Osteoblast (primary cell): ENCODE measurements at places on chromosomes 13 and 19.

GRCh38 chr19:34298891-34299520 is 44.7 kb downstream of the GARRE1 start:
- no peak for DNase-seq

DNA sequence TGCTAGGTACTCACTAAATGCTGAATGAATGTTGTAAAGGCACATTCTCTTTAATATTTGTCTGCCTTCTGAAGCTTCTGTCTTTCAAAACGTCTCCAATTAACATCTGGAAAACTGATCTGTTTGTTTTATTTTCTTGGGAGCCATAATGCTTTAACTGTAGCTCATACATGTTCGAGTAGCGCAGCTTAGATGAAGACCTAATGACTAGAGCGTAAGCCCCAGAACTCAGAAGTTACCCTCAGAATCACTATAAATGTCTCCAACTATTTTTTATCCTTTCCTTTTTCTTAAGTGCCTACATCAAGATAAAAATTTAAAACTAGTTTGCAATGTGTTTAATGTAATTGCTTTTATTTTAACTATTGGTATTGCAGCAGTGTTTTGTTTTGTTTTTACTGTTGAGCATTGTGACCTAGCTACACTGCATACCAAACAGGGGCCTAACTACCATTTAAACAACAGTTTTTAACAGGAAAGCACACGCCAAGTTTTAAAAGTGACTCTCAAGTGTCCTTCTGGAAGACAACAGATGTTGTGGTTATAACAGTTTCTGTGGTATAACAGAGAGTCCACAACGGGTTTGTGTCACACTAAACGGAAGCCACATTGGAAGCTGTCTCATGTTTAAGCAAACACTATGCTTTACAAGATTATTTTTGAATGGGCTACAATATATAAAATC is 42.0 kb downstream of the MRPL57 start:
- DNase-seq = no peak

- DNase-seq = no peak
Measured at GRCh38 chr13:34263681-34264080, 445.7 kb downstream of the RFC3 start.

DNA sequence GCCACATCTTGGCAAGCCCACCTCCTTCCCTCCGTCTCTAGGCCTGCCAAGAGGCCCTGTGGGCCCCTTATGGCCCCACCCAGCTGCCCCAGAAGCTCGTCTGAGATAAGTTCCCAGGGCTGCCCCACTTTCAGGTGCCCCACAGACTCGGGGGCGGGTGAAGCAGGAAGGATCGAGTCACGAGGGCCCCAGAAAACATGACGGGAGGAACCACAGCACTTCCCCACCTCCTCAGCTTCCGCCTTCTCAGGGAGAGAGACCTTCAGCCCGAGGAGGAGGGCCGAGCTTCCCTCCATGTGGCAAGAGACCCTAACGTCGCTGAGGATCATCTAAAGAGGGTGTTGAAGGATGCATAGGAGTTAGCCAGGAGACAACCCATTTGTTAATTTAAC is 4.5 kb upstream of the IL12RB1 start:
- DNase-seq = no peak

DNA sequence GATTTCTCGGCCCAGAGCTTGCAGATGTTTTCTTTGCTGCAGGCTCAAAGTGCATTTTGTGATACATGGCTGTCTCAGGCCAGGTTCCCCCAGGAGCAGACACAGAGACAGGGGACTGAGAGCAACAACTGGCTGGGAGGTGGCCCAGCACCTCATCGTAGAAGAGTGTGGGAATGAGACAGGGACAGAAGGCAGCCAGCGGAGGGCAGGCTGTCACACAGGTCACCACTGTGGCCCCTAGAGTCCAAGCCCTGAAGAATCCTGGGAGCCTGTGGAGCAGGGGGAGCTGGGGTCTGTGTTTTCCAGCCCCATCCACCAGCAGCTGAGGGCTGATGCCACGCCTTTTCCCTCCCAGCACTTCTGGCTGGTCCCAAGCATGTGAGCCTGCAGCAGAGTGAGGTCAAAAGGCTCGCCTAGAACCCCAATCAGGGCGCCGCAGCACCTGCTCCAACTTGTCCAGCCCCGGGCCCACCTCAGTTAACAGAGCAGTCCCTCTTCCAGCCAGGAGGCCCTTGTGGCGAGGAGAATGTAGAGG is 723.8 kb downstream of the UQCRFS1 start:
- no peak for DNase-seq

- no peak for DNase-seq
Measured at GRCh38 chr13:90171649-90172048, 1175.8 kb upstream of the MIR17HG start.

DNA sequence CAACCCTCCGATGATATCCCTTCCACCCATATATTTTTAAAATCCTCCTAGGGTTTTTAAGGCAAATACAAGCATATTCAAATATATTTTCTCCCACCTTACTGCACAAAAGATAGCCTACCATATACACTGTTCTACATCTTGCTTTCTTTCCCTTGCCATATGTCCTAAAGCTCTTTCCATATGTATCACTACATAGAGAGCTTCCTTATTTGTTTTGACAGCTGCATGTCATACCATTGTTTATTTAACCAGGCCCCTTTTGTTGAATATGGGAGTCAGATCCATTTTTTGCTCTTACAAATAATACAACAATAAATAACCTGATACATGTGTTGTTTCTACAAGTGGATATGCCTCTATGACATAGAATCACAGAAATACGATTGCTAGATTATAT is 32.8 kb upstream of the WDFY2 start:
- DNase-seq = no peak

DNA sequence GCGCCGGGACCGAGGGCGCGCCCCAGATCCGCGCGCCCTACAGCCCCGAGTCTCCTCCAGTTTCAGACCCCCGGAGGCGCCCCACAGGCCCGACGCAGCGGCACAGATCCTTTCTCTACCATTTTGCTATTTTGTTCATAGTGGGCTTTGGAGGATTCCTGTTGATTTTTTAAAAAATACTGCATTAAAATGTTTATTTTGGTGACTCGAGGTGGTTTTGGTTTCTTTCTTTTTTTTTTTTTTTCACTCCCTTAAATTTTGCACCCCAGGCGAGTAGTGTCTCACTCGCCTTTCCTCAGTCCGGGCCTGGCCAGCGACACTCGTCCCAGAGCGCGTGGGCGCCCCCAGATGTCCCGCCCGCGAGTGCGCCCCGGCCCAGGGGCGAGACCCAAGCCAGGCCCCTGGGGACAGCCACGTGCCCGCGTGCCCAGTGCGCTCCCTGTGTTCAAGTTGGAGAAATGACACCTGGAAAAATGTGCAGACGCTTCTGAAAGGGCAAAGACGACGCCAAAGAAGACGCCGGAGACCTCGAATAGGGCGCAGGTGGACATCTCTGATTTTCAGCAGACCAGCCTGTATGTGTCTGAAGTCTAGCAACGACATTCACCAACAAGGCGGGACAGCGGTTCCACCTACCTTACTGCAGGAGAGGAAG is 471 bp upstream of the INSR start:
- no peak for DNase-seq

- DNase-seq = peak; percentile 61
Measured at GRCh38 chr13:75308222-75308621, 173.7 kb downstream of the TBC1D4 start.

DNA sequence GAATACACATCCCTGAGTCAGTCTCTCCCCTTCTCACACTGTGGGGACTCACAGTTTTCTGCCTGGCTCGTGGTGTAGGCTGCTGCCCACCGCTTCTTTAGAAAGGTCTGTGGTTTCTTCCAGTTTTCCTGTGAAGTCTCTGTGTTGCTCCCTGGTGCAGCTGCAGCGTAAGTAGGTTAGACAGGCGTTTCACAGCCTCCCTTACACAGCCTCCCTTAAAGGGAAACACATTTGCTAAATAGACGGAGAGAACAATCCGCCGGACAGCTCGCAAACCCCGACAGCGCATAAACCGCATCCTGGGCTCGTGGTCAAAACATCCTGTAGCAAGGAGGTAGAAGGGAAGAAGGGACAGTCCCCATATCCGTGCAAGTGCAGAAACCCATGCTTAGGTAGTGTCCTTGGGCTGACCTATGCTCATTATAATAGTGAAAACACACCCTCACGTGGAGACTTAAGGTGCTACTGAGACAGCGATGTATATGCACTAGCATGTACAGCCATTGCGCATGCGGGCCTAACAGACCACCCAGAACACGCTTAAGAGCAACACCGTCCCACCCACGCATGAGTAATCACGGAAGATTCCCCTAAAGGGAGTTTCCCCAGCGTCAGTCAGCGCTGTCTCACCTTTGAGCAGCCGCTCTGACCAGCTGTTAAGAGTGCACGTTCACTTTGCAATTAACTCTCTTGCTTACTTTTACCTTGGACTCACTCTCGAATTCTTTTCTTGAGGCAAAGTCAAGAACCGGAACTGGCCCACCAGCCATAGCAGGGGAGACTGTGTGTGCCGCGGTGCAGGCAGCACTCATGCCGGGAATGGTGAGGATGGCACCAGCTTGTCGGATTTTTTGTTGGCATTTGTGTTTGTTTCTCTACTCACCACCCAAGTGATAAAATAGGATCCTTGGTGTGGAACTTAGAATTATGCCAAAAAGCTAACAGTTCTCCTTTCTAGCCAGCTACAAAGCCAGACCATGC is 16.6 kb downstream of the SIGLEC8 start:
- DNase-seq = no peak

- DNase-seq = peak; percentile 90
Measured at GRCh38 chr19:53989600-53990533, 1.6 kb upstream of the CACNG6 start.

- peak; percentile 31 for DNase-seq
Measured at GRCh38 chr19:17909003-17909732, 23.6 kb upstream of the CCDC124 start.

DNA sequence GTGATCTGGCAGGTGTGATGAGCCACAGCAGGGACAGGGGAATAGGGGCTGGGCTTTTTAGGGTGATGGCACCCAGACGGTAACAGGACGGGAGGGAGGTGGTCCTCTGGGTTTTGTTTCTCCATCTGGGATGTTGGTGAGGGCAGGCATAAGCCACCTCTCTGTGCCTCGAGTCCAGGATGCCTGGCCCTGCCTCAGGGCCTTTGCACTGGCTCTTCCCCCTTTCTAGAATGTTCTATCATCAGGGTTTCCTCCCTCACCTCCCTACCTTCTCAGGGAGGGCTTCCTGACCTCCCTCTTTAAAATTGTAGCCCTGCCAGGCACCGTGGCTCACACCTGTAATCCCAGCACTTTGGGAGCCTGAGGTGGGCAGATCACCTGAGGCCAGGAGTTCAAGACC is 6.6 kb downstream of the CERS4 start:
- DNase-seq = peak; percentile 34

DNA sequence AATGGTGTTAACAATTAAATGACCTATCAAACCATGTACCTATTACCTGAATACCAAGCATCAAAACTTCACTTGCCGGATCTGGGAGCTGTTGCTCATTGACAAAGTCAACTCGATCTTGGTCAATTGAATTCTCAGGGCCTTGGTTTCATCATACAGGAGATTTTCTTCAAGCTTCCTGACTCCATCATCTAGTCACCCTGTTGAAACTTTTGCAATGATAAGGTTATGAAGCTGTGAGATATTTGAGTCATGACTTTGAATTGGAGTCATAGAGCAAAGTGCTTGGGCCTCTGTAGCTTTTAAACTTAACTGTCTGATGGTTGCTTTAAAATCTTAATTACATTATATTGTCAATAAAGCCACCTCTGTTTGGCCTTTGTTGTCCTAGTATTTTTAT is 260.9 kb downstream of the COG6 start:
- no peak for DNase-seq

- no peak for DNase-seq
Measured at GRCh38 chr19:11783767-11784166, 14.6 kb upstream of the ZNF491 start.

- DNase-seq = no peak
Measured at GRCh38 chr13:26411206-26411605, 146.3 kb upstream of the WASF3 start.

GRCh38 chr19:6692027-6692426 is 22.1 kb upstream of the TNFSF14 start:
- DNase-seq = no peak

- peak; percentile 34 for DNase-seq
Measured at GRCh38 chr19:46839752-46840497, 10.7 kb downstream of the AP2S1 start.

DNA sequence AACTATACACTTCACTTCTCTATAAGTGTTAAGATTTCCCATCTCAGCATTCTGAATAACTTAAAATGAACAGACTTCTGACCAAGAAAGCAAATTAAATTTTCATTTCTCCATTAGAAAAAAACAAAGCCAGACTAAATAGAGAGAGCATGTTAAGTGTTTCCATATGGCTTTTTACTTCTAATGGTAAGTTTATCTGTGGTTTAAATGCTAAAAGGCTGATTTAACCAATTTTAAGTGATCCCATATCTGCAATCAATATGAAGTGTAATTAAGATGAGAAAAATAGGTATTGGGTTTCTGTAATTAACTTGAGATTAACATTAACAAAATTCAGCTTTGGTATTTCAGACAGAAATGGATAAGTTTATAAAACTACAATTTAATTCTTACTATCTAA is 107.8 kb downstream of the ELF1 start:
- DNase-seq = no peak

DNA sequence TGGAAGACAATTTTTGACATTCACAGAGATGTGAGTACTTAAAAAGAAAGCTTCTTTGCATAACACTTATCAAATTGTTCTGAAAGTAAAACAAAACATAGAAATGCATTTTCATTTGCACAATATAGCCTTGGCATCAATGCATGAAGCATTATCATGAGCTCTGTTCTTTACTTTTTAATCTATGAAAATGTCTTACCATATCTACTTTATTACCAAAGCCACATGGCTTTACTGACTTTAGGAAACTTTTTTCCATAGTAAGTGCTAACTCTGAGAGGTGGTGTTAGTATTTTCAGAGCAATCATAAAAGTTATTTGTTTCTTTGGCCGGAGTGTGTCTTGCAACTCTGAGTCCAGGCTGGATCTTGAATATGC is 10.5 kb downstream of the TNFRSF19 start:
- DNase-seq = no peak

GRCh38 chr13:97327506-97328221 is 105.5 kb downstream of the MBNL2 start:
- DNase-seq = no peak

DNA sequence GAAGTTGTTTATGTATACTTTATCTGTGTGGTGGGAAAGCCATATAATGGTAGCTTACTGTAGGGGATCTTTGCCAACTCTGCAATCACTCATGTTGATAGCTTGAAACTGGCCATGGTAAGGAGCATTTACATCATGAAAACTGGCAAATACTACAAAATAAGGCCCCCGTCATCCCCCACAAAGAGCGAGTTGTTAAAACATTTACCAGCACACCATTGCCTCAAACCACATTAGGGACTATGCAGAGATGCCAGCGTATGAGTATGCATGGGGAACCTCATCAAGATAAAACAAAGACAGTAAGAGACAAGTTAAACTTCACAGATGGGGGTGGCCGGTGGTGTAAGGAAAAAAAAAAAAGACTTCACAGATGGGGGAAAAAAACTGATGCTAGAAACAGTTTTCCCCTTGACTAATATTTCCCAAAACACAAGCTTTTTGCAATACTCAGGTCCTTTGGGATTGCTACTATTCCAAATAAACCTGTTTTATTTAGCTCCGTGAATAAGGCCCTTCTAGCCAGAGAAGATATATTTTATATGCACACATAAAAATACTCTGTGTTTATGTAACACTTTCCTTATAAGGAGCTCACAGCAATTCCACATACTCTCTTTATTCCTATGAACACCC is 70.6 kb upstream of the SERP2 start:
- DNase-seq = no peak
